H7 (cell line): ENCODE measurements at places on chromosomes 1 and 21. TPM values are rescaled to one million over a fixed set of nuclear protein-coding genes. Genes with fewer than 3 reads are reported as not detected.

DNA sequence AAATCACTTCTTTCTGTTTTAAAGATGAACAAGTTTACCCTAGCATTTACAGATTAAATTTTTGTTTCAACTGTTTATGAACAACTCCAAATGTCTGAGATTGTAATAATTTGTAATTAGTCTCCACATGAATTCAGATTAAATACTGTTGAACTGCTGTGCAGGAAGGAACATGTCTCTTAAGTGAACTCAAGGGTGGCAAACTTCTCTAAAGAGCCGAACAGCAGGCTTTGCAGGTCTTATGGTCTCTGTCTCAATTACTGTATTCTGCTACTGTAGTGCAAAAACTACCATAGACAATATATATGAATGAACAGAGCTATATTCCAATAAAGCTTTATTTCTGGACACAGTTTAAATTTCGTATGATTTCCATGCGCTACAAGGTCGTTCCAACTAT, 6.6 kb downstream of the RSBN1 start:
- DNase-seq, result no peak

DNA sequence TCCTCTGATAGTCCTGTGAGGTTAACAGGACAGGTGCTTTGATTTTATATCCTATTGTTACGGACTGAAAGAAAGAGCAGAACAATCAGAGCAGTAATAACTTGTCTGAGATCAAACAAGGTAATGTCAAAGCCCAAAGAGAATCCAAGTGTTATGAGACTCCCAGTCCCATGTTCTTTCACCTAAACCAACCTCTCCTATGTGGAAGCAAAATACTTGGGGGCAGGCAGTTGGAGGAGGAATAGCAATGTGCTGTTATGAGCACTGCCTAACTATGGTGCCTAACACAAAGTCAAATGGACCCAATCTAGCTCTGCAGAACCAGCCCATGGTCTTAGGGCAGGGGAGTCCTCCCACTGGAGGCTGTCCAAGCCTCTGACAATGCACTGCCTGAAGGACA, 28.1 kb downstream of the ACBD3 start:
- no peak for DNase-seq

PKLR gene
- total RNA-seq, result 1.00 and 2.2 TPM in 2 replicates

GRCh38 chr1:42963378-42964043, 4.8 kb upstream of the SLC2A1 start:
- peak; percentile 48 for DNase-seq

DNA sequence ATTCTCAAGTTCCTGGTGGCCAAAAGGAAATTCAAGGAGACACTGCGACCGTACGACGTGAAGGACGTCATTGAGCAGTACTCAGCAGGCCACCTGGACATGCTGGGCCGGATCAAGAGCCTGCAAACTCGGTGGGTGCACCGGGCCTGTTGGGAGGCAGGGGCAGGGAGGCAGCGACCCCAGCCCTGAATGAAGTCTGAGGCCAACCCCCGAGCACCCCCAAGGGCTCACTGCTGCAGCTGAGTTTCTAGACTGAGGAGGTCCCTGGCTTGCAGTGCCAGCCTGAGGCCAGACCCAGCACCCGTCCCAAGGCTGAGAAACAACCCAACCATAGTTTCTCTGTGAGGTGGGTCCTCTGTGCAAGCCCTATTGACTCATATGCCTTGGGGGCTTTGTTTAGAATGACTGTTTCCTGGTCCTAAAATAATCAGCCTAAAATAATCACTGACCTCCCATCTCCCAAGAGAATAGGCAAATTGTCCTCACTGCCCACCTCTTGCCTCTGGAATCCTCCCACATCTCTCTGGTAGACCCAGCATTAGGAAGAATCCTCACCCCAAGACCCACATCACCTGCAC, 27.1 kb downstream of the CITED4 start:
- DNase-seq, result no peak

LCE6A gene
- not detected in 2 replicates for total RNA-seq

- DNase-seq, result no peak
Measured at GRCh38 chr1:93440706-93441105, 7.2 kb upstream of the FNBP1L start.

- DNase-seq, result no peak
Measured at GRCh38 chr1:153752571-153753195, 22.5 kb upstream of the SLC27A3 start.

- DNase-seq, result no peak
Measured at GRCh38 chr21:34609244-34609932, 5.5 kb downstream of the RCAN1 start.

GRCh38 chr1:158150523-158150922, 30.2 kb upstream of the CD1D start:
- no peak for DNase-seq

DNA sequence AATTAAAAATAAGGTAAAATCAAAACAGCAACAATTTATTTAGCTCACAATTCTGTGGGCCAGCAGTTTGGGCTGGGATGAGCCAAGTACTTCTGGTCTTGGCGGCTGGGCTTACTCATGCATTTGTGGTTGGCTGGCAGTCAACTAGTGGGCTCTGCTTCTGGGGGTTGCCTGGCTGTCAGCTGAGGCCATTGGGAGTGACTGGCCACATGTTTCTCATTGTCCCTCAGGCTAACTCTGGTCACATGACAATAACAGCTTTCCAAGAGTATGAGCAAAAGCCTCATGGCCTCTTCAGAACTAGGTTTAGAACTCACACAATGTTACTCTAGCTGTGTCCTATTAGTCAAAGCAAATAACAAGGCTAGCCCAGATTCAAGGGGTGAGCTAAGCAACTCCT, 15.6 kb upstream of the CHIA start:
- DNase-seq, result no peak

DNA sequence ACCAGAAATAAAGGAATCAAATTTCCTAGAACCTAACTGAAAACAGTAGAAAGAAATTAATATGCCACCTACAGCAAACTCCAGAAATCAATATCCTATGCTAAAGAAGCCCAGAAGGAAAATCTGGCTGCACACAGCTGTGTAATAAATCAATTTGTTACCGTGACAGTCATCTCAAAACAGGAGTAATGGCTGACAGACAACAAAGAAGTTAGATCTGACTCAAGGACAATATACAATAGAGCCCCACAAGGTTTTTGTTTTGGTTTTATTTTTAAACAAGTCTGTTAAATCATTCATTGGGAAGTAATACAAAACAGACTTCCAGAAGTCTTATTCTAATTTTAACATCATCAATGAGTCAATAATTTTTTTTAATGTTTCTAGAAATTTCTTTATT, 168.4 kb downstream of the RERE start:
- DNase-seq, result no peak

DNA sequence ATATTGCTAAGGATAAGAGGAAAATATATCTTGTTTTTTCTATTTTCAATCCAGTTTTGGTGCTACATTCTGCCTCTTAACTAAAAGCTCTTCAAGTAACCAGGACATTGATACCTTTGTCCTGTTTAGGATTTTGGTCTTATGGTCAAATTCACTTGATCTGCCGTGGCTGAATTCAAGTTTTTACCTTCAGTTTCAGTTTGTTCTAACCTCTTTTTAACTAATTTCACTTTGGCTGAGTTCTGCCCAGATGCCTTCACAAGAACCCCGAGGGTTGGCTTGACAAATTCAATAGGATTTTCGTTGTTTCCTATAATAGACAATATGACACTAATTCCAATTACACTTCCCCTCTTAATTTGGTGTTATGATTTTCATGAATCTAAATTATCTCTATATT, 84.5 kb upstream of the C1orf21 start:
- DNase-seq, result no peak

DNA sequence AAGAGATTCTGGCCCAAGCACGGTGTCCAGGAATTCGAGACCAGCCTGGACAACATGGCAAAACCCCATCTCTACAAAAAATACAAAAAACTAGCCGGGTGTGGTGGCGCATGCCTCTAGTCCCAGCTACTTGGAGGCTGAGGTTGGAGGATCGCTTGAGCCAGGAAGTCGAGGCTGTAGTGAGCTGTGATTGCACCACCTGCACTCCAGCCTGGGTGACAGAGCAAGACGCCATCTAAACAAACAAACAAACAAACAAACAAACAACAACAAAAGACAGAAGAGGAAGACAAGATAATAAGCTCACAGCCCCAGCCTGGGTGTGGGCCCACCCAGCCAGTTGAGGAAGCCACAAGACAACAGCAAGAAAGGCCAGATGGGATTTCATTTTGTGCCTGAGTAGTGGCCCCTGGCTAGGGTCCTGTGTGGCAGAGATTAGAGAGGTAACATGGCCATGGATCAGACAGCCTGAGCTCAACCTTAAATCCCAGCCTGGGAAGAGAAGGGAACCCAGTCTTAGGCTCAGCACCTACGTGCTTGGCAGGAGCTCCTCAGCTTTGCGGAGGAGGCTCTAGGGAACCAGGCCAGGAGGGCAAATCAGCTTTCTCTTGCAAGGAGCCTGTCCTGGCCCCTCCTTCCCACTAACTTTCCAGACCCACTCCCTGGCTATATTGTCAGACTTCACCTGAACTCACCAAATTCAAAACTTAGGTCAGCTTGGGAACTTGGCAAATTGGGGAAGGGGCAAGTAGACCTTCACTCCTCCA, 4.9 kb upstream of the BEST4 start:
- DNase-seq, result no peak

RPTN gene
- not detected in 2 replicates for total RNA-seq

GRCh38 chr1:224623310-224623714, 7.2 kb downstream of the CNIH3 start:
- no peak for DNase-seq

- no peak for DNase-seq
Measured at GRCh38 chr1:20834780-20835179, 47.7 kb upstream of the HP1BP3 start.

DNA sequence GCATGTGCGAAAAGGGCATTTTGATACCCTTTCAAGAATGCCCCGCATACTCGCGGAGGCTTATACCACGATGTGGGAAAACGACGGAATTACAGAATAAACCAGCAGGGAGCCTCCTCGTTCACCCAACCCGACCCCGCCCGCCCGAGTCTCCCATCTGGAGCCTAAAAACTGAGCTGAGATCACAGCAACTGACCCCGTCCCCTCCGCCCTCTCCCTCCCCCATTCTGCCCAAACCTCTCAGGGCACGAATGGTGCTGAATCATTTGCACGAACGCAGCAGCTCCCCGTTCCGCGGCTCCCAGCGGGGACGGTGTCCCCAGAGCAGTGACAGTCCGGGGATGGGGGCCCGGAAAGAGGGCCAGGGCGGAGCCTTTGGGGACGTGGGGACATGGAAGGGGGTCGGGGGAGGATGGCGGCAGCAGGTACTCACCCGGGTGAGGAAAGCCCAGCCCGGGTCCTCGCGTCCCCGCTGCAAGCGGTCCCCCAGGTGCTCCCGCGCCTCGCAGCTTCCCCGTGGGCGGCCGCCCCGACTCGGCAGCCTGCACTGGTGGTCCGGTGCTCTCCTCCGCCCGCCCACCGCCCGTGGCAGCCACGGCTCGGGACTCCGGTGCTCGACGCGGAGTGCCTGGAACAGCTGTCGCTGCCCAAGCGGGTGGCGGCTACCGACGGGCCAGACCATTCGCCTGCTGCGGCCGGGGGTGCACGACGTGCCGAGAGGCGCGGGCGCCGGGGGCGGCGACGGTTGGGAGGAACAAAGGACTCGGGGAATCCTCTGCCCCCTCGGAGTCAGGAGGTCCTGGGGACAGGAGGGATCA, at the start of gene TTLL7:
Gene TTLL7 (minus strand): TSS at position 635 of the 818 bp plus-strand sequence. CDS start 46,921 bp downstream, outside the sequence.
- peak; percentile 90 for DNase-seq

DNA sequence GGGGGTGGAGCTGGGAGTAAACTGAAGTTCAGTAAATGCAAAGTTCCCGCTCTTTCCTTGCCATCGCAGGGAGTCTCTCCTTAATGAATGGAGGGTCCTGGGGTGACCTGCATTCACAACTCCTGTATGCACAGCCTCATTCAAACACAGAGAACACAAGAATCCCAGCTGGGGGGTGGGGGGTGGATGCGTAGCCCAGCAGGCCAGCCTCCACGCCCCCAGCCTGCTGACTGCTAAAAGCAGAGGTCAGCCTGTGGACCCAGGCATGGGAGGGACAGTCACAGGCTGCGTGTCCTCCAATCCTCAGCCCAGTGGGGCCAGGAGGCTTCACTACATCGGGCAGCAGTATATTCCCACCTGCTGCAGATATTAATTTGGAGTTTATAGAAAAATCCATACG, 263.1 kb downstream of the GRIK3 start:
- peak; percentile 89 for DNase-seq

SH3BP5L gene
- 38.2 and 40.5 TPM in 2 replicates for total RNA-seq

TNFRSF18 gene
- total RNA-seq, result not detected in 2 replicates

FCRL1 gene
- total RNA-seq, result not detected in 2 replicates

DNA sequence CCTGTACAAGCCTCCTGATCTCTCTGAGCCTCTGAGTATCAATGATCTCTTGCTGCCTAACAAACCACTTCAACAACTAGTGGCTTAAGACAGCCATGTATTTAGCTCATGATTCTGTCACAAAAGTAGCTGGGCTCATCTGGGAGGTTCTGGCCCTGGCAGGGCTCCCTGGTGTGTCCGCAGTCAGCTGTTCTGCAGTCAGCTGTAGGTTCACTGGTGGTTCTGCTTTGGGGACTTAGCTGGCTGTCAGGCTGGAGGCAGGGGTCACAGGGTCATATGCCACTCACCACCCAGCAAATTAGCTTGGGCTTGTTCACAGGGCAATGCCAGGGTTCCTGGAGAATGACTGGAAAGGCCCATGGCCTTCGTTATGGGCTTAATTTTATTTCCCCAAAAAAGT, 64.8 kb downstream of the DISP3 start:
- DNase-seq, result no peak

DNA sequence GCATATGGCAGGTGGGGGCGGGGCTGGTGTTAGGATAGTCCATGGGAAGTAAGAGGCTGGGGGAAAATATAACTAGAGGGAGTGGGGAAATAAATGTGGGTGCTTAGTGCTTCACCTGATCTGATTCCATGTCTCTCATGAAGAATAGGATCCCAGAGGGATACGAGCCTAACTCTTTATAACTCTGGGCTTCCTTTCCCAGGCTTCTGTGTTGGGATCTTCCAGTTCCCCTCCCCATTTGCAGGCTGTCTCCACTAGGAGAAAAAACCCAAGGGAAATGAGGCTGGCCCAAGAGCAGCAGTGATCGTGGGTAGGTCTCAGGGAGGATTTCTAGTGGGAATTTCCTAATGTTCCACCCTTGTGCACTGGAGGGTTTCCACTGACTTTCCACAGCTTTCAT, 1.6 kb downstream of the KCNJ9 start:
- DNase-seq, result peak; percentile 51

SIPA1L2 gene
- total RNA-seq, result 43.4 and 45.6 TPM in 2 replicates

CYP4X1 gene
- 2.0 and 2.9 TPM in 2 replicates for total RNA-seq

DNA sequence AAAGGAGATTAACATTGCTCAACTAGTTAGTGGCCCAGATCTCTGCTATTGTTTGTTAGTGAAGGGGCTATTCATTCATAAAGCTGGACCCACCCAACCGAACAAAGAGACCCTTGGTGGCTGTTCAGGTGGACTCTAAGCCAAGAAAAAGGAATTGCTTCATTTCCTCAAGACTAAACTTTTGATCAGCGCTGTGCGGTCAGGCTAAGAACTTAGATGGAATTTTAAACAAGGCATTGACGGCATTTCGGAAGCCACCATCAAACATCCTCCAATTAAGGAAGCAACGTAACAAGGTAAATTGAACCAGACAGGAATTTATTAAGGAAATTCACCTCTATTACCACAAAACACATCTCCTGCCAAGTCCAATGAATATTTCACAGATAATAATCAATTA, 19.9 kb upstream of the SHCBP1L start:
- no peak for DNase-seq
